Right renal pelvis (tissue), 4 donors: ENCODE measurements at places on chromosomes 2 and 18.

- no peak for DNase-seq
These were observed 11.3 kb downstream of the MITD1 start for GRCh38 chr2:99169534-99169933.

GRCh38 chr2:109346601-109347228, 217.7 kb downstream of the SH3RF3 start:
- no peak for DNase-seq

- DNase-seq: no peak
These were observed 49.2 kb upstream of the ASPRV1 start for GRCh38 chr2:70010576-70011111.

DNA sequence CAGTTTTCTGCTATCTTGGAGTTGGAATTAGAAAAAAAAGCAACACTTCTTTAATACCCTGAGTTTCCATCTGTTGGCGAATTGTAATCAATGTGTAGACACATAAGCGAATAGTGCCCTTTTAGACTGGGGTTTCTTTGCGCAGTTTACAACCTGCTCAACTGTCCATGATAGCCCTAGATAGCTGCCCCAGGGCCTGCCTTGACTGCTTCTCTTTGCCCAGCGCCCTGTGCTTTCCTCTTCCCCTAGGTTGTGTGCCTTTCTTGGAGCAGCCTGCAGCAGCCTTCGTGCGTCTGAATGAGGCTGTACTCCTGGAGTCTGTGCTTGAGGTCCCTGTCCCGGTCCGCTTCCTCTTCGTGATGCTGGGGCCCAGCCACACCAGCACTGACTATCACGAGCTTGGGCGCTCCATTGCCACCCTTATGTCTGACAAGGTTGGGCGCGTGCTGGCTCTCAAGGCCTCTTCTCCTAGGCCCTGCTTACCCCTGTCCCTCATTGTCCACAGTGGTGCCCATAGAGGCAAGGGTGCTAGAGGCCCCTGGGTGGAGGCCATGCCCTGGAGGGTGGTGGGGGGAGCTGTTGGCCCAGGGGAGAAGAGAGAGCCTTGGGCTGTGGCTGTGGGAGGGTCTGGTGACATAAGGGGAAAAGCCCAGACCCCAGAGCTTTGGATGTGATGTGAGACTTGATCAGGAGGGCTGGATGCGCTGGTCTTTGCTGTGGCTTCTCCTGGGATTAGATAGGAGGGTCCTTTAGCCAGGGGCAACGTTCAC, 6.9 kb downstream of the SLC4A3 start:
- no peak for DNase-seq

DNA sequence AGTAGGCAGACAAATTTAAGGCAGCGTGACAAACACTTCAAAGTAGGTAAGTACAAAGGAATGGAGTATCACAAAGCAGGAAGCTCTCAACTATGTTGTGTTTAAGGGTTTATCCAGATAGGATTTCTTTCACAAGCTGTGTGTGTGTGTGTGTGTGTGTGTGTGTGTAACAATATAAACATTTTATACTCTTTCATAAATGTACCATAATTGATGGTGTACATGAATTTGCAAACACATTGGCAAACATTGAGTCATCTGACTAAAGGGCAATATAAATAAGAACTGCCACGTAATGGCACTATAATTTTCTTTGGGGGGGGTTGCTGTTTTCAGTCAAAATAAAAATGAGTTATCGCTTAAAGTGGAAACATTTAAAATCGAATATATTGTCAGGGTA, 1004.4 kb upstream of the DDX18 start:
- no peak for DNase-seq

GRCh38 chr2:42443718-42444399, 49.9 kb downstream of the KCNG3 start:
- DNase-seq: no peak

DNA sequence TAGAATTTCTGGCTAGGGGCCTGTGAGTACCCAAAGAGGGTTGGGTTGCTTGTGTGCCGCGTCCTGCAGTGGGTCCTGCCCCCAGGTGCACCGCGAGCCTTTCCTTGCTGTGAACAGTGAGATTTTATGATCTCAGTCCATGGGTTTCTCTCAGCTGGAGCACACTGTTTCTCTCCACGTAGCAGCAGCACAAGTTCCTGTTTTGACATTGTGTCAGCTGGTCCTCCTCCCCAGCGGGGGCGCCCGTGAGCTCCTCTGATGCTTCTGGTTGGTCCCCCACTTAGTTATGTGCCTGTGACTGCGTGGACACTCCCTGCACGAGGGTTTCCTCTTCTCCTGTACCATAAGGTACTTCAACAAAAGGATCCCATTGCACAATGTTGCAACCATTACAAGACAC, 29.8 kb downstream of the TSHZ1 start:
- no peak for DNase-seq

DNA sequence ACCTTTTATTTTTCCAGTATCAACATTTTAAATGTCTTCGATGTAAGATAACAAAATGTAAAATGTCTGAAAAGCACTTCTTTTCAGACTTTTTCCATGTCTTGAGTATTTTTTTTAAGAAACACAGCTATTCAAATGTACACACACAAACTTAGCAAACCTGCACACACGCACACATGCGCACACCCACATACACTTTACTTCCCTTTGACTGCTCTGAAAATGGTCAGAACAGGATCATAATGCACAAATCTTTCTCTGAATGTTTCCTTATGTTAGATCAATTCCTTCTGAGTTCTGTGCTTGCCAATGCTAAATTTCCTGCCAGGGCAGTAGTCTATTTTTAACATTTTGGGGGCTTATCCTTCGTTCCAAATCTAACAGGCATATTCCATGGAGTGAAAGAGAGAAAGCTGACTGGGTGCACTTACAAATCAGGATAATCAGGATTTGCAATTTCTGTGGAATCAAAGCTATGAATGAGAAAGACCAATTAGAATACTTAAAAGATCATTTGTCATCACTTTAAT, 136.3 kb downstream of the ZEB2 start:
- DNase-seq: no peak

- no peak for DNase-seq
These were observed 98.6 kb downstream of the HDAC4 start for GRCh38 chr2:239302083-239302807.

GRCh38 chr2:121717529-121717928, 19.1 kb downstream of the NIFK start:
- no peak for DNase-seq

GRCh38 chr2:69151931-69152330, 139.0 kb downstream of the ANTXR1 start:
- no peak for DNase-seq

GRCh38 chr2:197600306-197600705, 75.1 kb downstream of the RFTN2 start:
- DNase-seq: no peak

DNA sequence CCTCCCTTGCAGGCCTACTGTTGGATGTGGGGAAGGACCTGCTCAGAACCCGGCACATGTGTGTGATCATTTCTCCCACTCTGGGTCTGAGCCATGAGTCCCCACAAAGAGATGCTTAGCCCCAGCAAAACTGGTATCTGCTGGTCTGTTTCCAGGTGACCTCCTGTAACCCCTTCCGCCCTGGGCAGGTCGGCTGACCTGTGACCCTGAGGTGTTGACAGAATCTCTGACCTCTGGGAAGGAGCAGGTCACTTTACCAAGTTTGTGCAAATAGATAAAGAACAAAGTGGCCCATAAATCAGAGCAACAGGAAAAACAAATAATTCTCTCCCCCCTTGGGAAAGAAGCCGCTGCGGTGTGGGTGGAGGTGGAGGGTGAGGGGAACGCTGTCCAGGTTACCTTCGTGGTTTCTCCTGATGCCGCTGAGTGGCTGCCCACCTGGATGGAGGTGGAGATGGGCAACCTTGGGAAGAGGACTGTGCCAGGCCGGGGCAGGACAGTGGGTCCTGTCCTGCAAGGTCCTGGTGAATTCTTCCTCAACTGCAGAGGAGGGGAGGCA, 174.0 kb upstream of the MYCN start:
- DNase-seq: no peak

GRCh38 chr2:71891155-71891554, 256.5 kb downstream of the CYP26B1 start:
- DNase-seq: no peak

DNA sequence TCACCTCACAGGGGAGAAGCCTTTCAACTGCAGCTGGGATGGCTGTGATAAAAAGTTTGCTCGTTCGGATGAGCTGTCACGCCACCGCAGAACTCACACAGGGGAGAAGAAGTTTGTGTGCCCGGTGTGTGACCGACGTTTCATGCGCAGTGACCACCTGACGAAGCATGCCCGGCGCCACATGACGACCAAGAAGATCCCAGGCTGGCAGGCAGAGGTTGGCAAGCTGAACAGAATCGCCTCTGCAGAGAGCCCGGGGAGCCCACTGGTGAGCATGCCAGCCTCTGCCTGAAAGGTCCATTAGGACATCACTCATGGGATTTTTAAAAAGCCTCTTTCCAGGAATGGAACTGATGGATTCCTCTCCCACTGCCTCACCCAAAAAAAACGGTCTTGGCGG, 8.9 kb downstream of the KLF11 start:
- no peak for DNase-seq

DNA sequence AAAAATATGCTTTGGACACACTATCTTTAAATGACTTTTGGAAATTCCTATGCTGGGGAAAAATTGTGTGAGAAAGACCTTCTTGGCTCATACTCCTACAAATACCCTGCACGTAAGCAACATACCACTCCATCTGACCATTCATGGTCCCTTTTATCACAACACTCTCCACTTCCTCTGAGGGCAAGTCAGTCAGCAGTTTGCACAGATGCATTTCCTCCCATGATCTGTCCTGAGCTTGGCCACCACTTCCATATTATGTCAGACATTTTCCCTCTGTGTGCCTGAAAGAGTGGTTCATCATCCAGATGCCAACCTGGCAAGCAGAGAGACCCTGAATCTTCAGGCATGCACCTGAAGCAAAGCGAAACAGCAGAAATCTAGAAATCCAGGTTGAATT, 16.1 kb upstream of the REG3G start:
- no peak for DNase-seq

DNA sequence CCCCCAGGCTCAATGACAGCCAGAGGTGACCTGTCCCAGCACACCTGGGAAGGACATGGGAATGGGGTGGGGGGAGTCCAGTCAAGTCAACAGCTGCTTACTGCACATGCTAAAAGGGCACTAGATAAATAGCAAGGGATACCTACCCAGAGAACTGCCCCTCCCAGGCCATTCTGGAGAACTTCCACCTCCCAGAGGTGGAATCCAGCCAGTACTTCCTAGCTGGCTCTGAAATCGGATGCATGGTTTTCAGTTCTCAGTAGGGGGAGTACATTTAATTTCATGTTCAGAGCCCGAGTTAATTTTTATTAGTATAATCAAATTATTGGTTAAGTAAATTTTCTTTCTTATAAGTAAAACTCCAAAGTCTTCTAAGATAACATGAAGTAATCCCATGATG, 28.9 kb upstream of the ITGA6 start:
- no peak for DNase-seq

DNA sequence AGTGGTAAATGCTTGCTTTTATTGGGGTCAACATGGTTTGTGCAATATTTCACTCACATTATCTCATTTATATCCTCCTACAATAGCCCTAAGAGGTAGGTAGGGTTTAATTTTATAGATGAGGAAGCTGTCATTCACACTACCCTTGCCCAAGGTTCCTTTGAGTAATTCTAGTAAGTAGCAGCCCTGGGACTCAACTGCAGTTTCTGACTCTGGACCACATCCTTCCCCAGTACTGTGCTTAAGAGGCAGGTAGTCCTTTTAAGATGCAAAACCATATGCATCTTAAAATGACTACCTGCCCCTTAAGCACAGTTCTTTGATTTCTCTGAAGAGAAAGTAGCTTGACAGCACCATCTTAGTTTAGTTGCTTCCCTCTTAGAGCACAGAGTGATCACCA, 15.7 kb upstream of the NT5C1B start:
- DNase-seq: no peak

DNA sequence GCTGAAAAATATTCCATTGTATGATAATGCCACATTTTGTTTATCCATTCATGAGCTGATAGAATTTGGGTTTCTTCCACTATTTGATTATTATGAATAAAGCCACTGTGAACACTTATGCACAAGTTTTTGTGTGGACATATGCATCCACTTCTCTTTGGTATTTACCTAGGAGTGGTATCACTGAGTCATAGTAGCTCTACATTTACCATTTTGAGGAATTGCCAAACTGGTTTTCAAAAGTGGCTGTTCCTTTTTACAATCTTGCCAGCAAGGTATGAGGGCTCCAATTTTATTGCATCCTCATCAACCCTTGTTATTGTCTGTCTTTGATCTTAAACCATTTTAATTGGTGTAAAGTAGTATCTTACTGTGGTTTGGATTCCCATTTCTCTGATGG, 13.3 kb upstream of the EHBP1 start:
- DNase-seq: no peak

DNA sequence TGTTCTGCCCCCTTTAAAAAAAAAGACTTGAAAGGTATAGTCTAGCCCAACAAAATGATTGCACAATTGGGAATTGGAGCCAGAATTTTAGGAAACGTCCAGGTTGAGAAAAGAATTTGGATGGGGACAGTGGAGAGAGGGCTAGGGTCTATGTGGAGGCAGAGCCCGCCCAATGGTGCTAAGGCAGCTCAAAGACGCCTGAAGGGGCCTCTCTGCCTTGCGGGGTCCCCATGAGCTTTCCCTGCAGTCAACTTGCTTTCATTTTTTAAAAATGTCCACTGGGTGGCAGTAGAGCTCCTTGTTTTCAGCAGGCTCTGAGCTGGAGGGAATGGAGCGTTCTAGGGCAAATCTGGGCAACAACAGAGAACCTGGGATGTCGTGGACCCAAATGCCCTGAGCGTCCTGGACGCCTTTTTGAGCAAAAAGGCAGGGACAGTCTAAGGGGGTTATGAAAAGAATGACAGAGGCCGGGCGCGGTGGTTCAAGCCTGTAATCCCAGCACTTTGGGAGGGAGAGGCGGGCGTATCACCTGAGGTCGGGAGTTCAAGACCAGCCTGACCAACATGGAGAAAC, 40.2 kb upstream of the ITM2C start:
- peak; percentile 82 for DNase-seq

DNA sequence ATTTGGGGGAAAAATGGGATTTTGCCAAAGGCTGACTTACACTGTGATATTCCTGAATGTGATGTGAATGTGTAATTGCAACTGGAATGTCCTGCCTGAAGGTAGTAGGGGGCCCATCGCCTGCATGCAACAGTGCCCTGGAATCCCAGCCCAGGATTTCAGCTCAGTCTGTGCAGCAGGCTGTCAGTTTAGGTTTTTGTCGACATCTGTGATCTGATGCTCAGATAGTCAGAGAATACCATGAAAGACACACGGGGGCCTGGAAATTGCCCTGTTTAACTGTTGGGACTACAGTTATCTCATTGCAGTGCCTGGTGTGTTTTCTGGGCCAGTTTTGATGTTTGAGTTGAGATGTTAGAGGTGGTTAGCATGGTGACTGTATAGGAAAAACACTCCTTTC, 84.5 kb upstream of the HK2 start:
- DNase-seq: no peak
